ENCODE measurements at places on chromosomes 4 and X.

DNA sequence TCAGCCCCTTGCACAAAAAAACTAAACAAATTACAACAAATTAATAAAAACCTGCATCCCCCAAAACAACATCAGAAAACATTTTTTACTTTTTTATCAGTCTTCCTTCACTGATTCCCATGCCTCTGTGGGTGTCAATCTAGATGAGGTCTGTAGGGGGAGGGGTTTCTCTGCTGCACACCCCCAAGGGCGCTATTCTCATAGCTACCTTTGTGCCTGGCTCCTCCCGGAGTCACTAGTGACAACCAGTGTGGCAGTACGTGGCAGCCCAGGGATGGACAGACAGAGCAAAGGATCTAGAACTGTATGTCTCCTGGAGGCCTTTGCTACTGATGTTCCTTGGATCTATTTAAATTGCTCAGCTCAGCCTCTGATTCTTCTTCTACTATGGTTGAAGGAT lies 228.1 kb upstream of the ANXA3 start:
- no peak for DNase-seq

- no peak for DNase-seq
Observed at GRCh38 chr4:121562811-121563210, 134.0 kb downstream of the ANXA5 start.

DNA sequence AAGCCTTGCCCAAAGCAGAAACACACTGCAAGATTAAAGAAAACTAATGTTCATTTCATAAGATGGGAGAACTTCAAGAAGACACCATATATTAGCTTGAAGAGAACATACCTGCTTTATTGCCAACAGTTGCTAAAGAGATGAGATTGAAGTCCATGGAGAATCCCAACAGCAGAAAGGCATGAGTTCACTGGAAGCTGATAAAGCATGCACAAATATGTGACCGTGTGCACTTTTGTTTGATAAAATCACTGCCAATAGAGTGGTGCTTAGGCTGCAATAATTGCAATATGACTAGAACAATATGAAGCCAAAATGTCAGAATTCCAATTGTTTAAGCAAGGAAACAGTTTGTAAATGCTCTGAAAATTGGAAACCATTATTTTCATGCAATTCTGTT lies 125.9 kb upstream of the PPARGC1A start:
- DNase-seq: no peak

- DNase-seq: no peak
Observed at GRCh38 chr4:101304916-101305315, 42.4 kb downstream of the PPP3CA start.

DNA sequence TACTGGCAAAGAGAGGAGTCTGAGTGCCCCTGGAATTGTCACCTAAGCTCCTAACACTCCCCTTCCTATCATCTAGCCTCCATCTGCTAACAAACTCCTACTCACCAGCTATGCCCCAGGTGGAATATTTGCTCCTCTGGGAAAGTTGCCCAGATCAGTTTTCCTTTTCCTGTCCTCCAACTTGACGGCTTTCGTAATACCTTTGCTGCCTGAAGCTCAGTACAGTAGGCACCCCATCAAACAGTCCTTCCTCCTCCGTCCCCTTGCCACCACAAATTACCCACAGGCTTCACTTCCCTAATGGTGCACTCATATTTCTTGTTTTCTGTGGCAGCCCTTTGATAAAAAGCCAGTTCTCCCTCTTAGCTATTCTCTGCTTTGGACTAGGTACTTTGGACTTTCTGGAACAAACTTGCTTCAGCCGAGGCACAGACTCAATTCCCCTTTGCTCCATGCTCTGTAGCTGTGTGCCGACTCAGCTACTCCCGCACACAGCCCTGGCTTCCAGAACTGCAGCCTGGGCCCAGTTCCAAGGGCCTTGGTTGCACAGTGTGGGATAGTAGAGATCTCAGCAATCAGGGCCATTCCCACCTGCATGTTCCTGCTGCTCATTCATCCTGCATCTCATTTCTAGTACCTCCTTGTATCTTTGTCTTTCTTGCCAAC lies 605.1 kb downstream of the BCOR start:
- no peak for DNase-seq

DNA sequence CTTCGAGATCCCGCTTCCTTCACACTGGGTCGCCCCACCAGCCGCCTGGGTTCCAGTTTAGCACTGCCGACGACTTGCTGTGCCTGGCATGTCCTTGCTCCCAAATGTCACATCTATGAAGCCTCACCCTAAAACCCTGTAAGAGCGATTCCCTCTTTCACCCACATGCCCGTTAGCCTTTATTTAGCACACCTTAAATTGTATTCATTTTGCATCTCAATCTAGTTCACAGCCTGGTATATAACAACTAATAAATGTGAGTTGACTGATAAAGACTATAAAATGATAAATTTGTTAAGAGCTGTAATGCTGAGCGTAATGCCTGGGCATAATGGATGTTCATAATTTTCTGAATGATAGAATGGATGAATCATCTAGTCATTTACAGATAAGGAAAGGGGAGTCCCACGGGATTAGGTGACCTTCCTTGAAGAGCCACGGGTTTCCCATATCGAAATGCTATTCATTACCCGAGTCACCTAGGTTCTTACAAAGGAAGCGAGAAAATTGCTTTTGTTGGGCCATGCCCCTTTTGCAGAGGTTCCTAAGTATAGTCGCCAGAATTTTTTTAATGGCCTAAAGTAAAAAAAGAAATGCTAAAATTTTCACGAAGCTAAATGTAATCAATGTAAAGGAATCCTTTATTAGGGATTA lies 1.1 kb upstream of the AP1S2 start:
- DNase-seq: no peak

DNA sequence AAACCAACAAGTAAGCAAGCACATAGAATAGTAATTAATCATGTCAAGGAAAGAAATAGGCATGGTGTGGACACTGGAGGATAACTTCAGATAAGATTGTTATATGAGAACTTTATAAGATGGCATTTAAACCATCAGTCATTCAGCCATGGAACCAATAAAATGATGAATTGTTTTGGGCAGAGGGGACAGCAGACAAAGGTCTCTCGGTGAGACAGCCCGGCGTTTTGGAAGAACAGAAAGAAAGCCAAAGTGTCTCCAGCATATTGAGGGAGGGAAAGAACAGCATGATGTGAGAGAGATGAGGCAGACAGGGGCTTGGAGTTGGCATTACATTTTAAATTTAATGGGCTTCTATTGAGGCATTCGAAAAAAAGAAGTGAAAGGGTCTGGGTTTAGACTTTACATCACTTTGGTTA lies 883 bp upstream of the PPM1K start:
- no peak for DNase-seq

GRCh38 chrX:8432396-8432795 lies 32.2 kb upstream of the VCX3B start:
- DNase-seq: no peak

- DNase-seq: no peak
Observed at GRCh38 chr4:78749972-78750727, 26.0 kb upstream of the BMP2K start.

DNA sequence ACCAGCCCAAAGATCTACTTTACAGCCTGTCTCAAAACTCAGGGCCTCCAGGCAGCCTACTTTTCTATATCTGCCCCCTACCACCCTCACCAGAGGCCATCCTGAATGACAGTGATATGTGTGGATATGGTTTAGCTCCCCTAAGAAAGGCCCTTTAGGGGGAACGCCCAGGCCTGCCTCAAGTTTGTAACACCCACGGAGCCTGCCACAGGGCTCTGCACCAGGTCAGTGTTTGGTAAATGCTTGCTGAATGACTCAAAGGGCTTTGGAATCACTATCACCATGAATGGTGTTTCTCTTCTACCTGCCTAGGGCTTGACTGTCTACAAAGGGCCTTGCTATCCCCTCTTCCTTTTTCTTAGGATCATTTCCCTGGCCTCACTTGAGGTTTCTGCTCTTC lies 11.3 kb upstream of the LONRF3 start:
- no peak for DNase-seq

Data from NCI-H2081 (cell line).